Heart left ventricle (tissue), 16 donors: ENCODE measurements at places on chromosomes 4 and X. TPM values are rescaled to one million over a fixed set of nuclear protein-coding genes. Genes with fewer than 3 reads are reported as not detected.

GRCh38 chr4:7652906-7653305, 218.2 kb upstream of the PSAPL1 start:
- no peak for DNase-seq

- no peak for DNase-seq
Measured at GRCh38 chr4:11704186-11704830, 275.6 kb upstream of the HS3ST1 start.

DNA sequence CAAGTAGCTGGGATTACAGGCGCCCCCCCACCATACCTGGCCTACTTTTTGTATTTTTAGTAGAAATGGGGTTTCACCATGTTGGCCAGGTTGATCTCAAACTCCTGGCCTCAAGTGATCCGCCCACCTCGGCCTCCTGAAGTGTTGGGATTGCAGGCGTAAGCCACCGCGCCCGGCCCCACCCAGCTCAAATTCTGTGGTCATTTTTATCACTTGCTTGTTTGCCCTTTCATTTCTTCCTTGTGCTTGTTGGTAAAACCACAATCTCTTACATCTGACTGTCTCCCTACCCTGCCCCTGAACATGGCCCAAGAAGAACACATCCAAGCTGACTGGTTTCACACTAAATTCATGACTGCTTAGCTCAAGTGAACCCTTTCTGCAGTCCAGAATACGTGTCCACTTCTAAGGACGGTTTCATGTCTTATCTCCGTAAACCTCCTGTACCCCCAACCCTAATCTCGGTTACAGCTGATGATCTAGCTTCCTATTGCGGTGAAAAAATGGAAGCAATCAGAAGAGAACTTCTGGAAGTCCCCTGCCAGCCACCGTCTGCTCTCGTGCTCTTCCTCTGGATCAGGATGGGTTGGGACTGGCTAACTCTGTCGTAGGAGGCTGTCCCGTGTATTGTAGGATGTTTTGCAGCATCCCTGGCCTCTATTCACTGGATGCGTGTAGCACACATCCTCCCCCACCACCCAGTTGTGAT, 5.4 kb upstream of the RS1 start:
- no peak for DNase-seq

DNA sequence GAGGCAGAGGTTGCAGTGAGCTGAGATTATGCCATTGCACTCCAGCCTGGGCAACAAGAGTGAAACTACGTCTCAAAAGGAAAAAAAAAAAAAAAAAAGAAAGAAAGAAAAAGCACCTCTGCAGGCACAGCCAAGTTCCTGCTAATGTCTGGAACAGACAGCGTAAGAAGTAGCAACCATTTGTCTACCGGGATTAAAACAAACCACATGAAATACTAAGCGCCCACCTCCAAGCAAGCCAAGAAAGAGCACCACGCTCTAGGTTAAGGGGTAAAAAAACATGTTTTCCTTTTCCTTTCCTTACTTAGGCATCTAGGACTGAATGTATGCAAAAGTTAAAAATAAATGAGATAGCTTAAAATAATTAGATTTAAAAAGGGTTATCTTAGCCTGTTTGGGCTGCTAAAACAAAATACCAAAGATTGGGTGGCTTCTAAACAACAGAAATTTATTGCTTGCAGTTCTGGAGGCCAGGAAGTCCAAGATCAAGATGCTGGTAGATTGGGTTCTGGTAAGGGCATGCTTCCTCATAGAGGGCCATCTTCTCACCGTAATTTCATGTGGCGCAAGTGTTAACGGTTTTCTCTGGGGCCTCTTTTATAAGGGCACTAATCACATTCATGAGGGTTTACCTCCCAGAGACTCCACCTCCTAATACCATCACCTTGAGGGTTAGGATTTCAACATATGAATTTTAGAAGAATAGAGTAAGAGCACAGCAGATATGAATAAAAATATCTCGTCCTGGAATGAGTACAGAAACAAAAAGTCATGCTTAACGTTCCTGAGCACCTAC, 12.3 kb downstream of the GPC4 start:
- no peak for DNase-seq

- DNase-seq: no peak
Measured at GRCh38 chr4:13396161-13396560, 88.0 kb downstream of the RAB28 start.

GRCh38 chr4:136476753-136477152, 1055.5 kb downstream of the PCDH18 start:
- DNase-seq: no peak

GRCh38 chr4:187190390-187190789, 466.7 kb upstream of the FAT1 start:
- DNase-seq: no peak

DNA sequence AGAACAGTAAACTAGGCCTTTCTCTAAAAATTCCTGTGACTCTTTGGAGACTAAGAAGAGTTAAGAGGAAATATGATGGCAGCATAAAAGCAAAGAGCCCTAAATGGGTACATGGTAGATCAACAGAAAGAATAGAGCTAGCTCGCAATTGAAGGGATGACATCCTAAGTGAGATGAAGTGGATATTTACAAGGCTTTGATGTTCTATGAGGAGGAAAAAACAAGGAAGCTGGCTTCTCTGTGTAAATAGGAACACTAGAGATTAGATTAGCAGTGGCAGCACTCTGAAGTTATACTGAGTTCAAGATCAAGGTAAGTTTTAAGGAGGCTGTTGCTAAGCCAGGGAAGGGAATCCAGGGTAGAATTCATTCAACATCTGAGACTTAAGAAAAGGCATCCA, 73.1 kb upstream of the MBNL3 start:
- DNase-seq: no peak

GRCh38 chrX:107775000-107775733, 420 bp downstream of the TSC22D3 start:
- DNase-seq: no peak

Gene TCEAL2
- total RNA-seq: not detected

Gene SASH3
- total RNA-seq: 0.74 TPM

Gene KCNE5
- total RNA-seq: 0.20 TPM

Gene F9
- total RNA-seq: not detected
